ENCODE measurements at places on chromosomes 13 and 19. TPM values are rescaled to one million over a fixed set of nuclear protein-coding genes. Genes with fewer than 3 reads are reported as not detected.

The HSPB6 gene
- 0.49 TPM for total RNA-seq

The F10 gene
- not detected for total RNA-seq

The MBD3L2 gene
- not detected for total RNA-seq

The RFPL4A gene
- total RNA-seq, result 2.3 TPM

The EPS8L1 gene
- 12.4 TPM for total RNA-seq

The TMEM86B gene
- 0.32 TPM for total RNA-seq

The INAFM1 gene
- 1.1 TPM for total RNA-seq

The METTL21C gene
- total RNA-seq, result not detected

The ZNF430 gene
- 9.9 TPM for total RNA-seq

The NLRP11 gene
- not detected for total RNA-seq

The ACER1 gene
- total RNA-seq, result not detected

The ZNF416 gene
- 3.9 TPM for total RNA-seq

The CCDC70 gene
- total RNA-seq, result not detected

The GPR12 gene
- not detected for total RNA-seq

The C19orf38 gene
- total RNA-seq, result 0.16 TPM

The OLFM2 gene
- total RNA-seq, result 2.6 TPM

The AKAP11 gene
- 9.9 TPM for total RNA-seq

The RASL11A gene
- total RNA-seq, result 1.3 TPM

The NKPD1 gene
- 0.13 TPM for total RNA-seq

The PCP2 gene
- total RNA-seq, result not detected

The CRB3 gene
- not detected for total RNA-seq

The ZNF492 gene
- total RNA-seq, result 0.65 TPM

The POSTN gene
- total RNA-seq, result 21.1 TPM

The PSG3 gene
- 0.13 TPM for total RNA-seq

The SCN1B gene
- 5.4 TPM for total RNA-seq

The NOTCH3 gene
- total RNA-seq, result 3.4 TPM

The OSCAR gene
- not detected for total RNA-seq

The GPR18 gene
- total RNA-seq, result not detected

The PABPC3 gene
- total RNA-seq, result under 0.01 TPM

The ZNF441 gene
- total RNA-seq, result 6.5 TPM

The DBP gene
- total RNA-seq, result 1.5 TPM

The SMIM44 gene
- not detected for total RNA-seq

The CACNG6 gene
- total RNA-seq, result 0.25 TPM

The FFAR1 gene
- total RNA-seq, result not detected

The BEST2 gene
- not detected for total RNA-seq

The SULT2A1 gene
- not detected for total RNA-seq

The CERS4 gene
- total RNA-seq, result 17.4 TPM

The SPACA4 gene
- total RNA-seq, result not detected

Data from bladder microvascular endothelial cell (primary cell).